MM.1S (cell line): ENCODE measurements at places on chromosomes 1 and 21.

DNA sequence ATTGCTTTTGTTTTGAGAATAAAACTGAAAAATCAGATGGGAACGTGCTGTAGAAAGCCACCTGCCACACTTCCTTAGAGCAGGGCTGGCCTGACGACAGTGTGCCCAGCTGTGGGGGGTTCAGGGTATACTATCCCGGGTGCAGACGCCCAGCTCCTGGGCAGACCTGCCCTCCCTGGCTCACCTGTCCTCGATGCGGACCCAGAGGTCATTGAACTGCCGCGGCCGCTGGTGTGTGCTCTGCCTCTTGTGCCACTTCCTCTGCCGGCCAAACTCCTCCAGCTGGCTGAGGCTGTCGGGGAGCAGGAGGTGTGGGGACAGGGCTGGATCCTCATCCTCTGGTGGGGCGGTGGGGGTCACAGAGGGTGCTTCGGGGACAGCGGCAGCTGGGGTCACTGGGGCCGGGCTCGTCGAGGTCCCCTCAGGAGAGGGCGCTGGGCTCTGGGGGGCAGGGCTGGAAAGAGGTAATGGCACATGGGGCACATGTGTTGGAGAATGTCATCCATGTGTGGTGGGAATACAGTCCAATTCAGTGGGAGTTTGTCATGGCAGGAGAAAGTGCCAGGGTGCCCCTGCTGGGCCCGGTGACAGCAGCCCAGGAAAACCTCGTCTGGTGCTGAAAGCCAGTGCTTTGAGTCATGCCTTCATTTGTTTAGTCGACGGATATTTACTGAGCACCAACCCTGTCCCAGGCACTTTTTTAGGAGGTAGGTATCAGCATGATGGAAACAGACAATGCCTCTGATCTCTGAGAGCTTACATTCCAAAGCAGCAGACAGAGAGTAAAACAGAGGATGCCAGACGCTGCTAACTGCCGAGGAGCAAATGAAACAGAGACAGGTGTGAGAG, 222.0 kb downstream of the TRABD2B start:
- no peak for DNase-seq

GRCh38 chr1:63000508-63000907, 216.6 kb downstream of the ATG4C start:
- DNase-seq = no peak

DNA sequence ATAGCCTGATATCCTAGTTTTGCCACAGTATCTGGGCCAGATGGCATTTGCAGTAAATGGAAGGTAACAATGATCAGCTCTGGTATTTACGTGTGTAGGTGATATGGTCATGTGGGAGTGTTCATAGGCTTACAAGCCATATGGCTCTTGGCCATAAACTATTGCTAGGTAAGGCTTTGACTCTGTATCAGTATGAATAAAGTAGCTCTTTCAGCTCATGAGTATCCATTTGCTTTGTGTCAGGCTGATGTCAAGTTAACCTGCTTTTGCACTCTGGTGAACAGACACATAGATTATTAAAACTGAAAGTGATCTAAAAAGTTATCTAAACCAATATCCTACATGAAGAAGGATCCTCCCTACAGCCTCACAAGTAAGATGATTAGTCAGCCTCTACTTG, 69.0 kb downstream of the DDR2 start:
- no peak for DNase-seq

GRCh38 chr1:196400478-196401451, 207.5 kb downstream of the KCNT2 start:
- DNase-seq = no peak

- DNase-seq = no peak
Observed at GRCh38 chr1:21670059-21670881, 1.1 kb upstream of the RAP1GAP start.

DNA sequence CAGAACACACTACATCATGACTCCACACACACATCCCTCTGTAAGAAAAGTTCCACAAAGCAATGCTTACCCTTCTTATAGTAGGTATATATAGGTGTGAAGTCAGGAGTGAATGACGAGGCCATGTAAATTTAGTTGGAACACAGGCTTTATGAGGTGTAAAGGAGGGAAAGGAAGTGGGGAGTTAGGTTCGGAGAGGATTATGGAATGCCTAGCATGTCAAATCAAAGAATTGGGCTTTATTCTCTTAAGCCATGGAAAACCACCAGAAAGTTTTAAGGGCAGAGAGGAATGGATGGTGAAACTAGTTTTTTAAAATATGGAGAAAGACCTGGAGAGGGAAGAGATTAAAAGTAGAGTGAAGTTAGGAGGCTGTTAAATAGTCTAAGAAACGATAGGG, 26.3 kb downstream of the TFAP2E start:
- DNase-seq = no peak

GRCh38 chr1:30779294-30780071, 21.9 kb upstream of the LAPTM5 start:
- peak; percentile 85 for DNase-seq

DNA sequence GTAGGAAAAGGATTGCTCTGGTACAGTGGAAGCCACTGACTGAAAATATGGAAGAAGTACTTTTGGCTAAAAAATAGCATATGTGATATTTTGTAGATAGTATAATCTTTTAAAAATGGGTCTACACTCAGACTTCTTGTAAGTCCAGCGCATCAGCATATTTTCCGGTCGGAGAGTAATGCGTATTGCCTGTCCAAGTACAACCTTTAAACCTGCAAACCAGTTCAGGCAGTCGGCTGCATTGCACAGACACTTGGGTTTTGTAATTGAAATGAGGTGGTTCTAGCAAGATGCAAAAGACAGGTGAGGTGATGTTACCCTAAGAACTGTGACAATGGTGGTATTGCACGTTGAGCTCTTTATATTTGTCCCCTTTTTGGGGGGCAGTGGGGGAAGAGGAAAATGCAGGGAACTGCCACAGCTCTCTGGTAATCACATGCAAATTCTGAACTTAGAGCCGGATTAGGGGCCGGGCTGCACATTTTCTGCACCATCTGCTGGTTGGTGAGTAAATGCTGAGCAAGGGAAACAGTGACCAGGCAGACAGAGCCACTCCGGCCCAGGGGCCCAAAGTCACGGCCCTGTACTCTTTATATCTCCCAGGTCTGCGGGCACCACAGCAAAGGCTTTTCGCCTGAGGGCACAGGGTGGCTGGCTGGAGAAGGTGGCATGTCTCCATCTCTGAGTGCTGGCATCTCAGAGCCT, 2.3 kb downstream of the GPR137B start:
- no peak for DNase-seq

GRCh38 chr21:41634858-41635257, 126.9 kb upstream of the TMPRSS2 start:
- DNase-seq = no peak

DNA sequence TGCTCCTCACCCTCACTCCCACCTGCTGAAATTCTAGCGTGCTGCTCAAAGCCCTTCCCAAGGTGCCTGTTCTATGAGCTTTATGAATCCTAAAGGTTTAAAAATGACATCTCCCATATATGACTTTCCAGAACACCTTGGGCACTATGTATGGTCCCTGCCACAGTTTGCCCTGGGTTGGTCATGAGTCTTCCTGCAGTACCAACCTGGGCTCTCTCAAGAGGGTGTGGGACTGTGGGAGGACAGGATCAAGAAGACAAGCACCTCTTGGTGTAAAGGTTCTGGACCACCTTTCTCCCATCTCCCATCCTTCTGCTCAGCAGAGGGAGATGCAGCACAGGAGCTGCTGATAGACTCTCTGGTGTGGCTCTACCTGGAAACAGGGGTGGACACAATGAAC, 134.1 kb downstream of the FCRL5 start:
- no peak for DNase-seq

GRCh38 chr1:53266038-53266437, 27.7 kb upstream of the MAGOH start:
- no peak for DNase-seq
